ENCODE measurements at places on chromosomes 6 and 20.

DNA sequence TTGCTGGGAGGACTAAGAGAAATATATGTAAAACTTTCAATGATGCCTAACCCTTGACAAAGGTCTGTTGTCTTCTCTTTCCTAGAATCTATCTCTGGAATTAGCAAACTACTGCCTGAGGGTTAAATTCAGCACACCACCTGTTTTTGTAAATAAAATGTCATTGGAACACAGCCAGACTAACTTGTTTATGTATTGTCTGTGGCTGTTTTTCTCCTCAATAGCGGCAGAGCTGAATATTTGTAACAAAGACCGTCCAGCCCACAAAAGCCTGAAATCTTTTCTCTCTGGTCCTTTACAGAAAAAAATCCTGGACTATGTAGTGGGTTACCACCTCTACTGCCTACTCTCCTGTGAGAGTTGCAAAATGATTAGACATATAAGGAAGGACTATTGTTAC, 33.3 kb upstream of the SYNDIG1 start:
- no peak for DNase-seq

- DNase-seq, result no peak
Observed at GRCh38 chr6:144190593-144190992, 40.3 kb downstream of the STX11 start.

DNA sequence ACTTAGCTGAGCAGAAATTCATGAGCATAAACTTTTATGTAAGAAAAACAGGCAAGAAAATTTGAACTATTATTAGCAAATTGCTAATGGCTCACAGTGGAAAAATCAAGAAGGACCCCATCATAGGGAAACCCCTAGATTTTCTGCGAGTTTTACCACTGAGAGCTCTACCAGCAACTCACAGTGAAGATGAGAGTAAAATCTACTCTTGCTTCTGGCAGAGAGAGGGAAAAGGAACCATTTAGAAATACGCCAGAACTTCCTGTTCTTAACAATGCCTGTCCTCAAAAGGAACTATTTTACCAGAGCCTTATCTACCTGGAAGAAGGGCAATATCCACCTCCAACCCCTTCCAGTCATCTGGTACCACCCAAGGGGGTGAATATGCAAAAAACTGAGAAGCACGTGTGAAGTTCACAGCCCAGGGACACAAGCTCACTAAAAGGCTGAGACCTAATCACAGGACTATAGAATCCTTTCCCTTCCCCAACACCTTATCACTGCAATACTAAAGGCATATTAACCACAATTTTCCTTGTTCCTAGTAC, 34.4 kb upstream of the ASF1A start:
- DNase-seq, result no peak

DNA sequence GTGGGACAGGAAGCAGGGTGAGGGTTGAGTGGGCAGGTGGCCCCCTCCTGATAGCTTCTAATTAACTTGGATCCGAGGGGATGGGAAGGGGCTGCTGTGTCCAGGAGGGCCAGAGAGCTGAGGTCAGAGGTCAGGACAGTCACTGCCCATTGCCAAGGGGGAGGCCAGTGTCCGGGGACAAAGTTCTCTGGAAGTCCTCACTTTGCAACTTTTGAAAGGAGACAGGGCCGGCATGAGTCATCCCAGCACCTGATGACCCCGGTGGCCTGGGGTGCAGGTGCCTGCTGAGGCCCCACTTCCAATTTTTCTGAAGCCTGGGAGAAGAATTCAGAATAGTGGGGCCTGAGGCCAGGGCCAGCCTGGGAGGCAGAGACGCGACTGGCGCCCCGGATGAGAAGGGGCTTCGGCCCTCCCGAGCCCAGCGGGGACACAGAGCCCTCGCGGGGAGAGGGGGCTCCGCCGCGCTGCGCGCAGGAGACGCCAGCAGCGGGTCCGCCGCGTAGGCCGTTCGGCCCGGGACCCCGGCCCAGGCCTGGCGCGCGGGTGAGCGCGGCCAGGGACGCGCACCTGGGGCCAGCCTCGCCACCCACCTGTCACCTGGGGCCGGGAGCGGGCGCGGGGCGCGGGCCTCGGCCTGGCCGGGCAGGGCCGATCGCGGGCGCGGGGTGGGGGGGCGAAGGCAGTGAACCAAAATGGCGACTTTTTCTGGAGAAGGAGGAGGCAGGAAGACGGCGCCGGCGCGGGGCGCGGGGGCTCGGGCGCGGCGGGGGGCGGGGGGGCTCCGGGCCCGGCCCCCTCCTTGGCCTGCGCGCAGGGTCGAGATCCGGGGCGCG, 586 bp downstream of the ZNF512B start:
- no peak for DNase-seq

DNA sequence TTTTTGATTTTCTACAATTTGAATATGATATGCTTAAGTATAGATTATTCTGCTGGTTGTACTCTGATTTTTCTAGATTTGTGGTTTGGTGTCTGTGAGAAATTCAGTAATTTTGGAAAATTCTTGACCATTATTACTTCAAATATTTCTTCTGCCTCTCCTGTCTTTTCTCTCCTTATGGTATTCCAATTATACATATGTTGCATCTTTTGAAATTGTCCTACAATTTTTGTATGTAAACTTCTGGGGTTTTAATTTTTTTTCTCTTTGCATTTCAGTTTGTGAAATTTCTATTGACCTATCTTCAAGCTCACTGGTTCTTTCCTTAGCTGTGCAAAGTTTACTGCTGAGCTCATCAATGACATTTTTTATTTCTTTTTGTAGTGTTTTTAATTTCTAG, 534.4 kb upstream of the SLC35B3 start:
- DNase-seq, result no peak

DNA sequence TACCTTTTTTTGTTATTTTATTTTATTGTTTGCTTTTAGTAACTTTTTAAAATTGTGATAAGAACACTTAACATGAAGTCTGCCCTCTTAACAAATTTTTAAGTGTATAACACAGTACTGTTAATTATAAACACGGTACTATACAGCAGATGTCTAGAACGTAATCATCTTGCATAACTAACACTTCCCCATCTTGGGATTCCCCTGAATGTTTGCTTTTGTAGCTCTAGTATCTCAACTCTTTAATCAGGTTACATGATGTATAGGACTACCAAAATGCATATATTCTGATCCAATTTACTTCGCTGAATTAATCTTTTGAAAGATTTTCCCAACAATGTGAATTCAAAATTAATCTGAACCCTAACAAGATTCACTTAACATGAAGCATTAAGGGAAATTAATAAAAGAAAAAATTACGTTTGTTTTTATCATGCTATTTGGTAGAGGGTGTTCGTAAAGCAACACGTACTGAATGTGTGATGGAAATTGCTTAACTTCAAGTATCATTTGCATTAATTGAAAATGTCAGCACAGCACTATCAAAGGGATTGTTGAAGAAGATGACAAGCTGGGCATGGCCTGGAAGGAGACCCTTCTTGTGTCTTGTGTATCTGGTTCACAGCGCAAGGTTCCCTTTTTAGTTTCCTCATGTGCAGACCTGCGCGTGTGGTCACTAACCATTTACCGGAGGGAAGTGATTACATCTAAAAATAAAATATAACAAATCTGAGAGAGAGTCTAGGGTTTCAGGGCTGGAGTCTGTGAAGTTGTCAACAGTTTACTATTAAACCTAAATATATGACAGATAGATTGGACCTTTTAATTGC, 15.2 kb downstream of the COL19A1 start:
- DNase-seq, result no peak

- DNase-seq, result no peak
Observed at GRCh38 chr6:131013495-131013894, 49.5 kb downstream of the EPB41L2 start.

DNA sequence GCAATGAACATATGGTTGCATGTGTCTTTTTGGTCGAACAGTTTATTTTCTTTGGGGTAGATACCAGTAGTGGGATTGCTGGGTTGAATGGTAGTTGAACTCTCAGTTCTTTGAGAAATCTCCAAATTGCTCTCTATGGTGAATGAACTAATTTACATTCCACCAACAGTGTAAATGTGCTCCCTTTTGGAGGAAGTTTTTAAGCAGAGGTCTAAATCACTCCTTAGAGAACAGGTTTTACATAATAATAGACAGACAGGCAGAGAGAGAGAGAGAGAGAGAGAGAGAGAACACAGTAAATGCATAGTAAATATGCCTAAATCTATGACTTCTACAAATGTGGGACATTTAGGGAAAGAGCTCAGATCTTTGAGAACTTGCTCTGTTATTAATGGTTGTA, 37.6 kb downstream of the GRM1 start:
- DNase-seq, result no peak

DNA sequence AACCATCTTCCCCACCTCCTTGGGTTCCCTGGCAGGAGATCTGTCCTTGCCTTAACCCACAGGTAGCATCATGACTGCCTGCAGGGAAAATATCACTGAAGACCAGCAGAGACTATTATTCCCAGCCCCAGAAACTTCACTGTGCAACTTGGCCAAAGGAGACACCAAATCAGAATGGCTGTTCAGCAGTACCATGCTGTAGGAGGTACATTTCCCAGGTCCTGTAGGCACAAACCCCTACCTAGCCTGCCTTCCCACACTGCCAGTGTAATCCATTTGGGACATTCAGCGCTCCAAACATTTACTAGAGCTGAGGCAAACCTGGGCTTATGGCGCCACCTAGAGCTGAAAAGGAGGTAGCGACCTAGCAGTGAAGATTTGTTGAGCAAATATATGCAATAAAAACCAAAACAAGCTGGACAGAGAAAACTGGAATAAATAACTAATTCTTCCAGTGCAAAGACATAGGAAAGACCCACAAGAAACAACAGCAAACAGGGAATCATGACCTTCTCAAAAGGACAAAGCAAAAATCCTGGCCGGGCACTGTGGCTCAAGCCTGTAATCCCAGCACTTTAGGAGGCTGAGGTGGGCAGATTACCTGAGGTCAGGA, 60.3 kb downstream of the VTA1 start:
- no peak for DNase-seq

- no peak for DNase-seq
Observed at GRCh38 chr6:161169696-161170095, 104.2 kb downstream of the AGPAT4 start.

GRCh38 chr6:167589615-167589940, 237.1 kb upstream of the AFDN start:
- DNase-seq, result no peak

DNA sequence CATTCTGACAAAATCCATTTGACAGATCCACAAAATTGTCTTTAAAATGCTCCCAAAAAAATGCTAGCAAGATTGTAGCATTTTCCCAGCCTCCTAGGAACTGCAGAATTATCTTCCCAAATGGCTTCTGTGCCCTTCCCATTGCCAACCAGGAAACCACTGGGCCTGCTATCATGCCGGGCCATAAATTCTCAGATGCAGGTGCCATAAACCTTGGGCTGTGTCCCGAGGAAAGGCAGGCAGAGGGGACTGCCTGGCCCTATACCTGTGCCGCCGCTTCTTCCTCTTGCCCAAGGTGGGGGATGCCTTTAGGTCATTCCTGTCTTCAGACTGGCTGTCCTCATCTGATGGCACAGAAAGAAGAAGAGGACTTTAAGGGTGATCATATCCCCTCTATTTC, 2.8 kb downstream of the VSX1 start:
- DNase-seq, result no peak

GRCh38 chr6:101738481-101738880, 345.0 kb downstream of the GRIK2 start:
- DNase-seq, result no peak

- no peak for DNase-seq
Observed at GRCh38 chr6:168410035-168410434, 30.9 kb upstream of the SMOC2 start.

DNA sequence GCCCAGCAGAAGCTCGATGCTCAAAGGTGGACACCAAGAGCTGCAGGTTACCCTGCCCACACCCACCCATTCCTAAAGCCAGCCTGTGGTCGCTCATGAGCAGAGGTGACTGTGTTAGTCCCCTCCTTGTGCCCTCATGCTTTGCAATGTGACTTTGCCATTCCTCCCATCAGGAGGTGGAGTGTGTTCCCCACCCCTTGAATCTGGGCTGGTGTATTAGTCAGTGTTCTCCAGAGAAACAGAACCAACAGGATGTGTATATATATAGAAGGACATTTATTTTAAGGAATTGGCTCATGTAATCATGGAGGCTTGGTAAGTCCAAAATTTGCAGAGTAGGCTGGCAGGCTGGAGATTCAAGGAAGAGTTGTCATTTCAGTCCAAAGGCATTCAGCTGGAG, 54.4 kb upstream of the RNF24 start:
- DNase-seq, result no peak

DNA sequence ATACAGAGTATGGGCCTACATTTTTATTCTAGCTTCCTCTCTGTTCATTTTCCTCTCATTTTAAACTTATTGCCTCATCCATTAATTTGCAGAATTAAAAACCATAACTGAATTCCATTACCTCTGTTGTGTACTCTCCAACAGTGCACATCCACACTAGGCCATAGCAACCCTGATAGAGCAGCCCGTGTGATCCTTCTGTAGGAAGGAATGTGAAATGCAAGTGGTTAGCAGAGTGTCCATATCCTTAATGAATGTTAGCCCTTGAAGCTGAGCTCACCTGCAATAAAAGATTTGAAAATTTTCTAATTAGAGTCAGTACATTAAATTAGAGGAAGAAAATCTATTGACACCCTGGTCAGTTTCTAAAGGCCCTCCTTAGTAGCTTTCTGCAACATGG, 6.5 kb upstream of the GRIK2 start:
- no peak for DNase-seq

DNA sequence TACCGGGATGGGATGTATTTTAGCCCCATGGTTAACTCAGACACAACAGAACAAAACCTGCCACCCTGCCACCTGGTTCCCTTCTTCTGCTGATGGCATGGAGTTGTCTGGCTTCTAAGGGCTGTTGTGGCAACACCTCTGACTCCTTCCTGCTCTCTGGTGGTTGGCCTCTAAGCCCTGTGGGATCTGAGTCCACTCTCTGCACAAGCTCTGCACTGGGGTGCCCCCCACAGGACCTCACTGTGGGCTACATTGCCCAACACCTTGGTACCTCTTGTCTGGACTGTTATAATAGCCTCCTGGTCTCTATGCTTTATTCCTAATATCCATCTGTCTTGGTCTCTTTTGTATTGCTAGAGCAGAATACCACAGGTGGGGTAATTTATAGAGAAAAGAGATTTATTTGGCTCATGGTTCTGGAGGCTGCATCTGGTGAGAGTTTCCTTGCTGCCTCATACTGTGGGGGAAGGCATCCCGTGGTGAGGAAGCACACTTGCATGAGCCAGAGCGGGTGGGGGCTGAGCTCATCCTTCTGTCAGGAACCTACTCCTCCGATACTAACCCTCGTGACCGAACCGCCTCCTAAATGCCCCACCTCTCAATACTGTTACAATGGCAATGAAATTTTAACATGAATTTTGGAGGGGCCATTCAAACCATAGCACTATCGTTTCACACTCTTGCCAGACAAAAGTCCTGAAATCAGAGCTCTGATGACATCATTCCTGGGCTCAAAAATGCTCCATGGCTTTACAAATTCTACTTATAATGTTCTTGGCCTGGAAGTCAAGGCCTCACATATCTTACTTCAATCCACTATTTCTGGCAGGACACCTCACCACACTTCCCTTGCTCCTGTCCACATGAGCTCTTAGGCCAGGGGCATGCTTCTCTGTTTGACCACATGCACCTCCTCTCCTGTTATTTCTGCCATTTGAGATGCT, 127.2 kb downstream of the PAX1 start:
- DNase-seq, result no peak

Measured in stimulated activated CD4-positive, alpha-beta T cell treated with anti-CD3 and anti-CD28 coated beads, Interleukin-1b, Interleukin-23, amount 100 ng/mL, for 1 hour (primary cell).